Urothelium cell line (cell line): ENCODE measurements at places on chromosomes 16 and 17.

- DNase-seq = no peak
Observed at GRCh38 chr17:17381446-17382064, 78.4 kb downstream of the NT5M start.

- DNase-seq = peak; percentile 95
Observed at GRCh38 chr16:2835638-2836493, 5.8 kb downstream of the ZG16B start.

- peak; percentile 1 for DNase-seq
Observed at GRCh38 chr17:50451943-50452629, 16.6 kb downstream of the CHAD start.

DNA sequence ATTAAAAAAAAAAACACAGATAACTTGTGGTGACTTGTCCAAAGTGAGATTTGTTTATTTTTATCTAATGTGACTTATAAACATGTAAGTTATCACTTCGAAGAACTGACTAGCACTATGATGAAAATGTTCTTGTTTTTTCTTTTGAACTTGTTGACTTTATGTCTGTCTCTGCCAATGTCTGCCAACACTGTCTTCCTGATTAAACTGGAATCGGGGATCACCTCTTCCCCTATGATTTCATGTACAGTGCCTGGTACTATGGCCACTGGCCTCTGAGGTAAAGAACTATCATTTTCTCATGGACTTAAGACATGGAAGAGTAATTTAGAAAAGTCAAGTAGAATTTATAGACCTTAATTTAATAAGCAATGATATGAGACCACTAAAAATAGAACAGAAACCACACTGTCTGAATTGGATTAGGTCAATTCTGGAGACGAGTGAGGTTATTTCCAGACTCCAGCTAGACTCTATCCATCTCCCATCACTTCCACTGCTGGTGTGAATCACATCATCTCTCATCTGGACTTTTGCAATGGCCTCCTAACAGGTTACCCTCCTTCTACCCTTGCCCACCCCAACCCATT lies 8.9 kb downstream of the C17orf78 start:
- no peak for DNase-seq

DNA sequence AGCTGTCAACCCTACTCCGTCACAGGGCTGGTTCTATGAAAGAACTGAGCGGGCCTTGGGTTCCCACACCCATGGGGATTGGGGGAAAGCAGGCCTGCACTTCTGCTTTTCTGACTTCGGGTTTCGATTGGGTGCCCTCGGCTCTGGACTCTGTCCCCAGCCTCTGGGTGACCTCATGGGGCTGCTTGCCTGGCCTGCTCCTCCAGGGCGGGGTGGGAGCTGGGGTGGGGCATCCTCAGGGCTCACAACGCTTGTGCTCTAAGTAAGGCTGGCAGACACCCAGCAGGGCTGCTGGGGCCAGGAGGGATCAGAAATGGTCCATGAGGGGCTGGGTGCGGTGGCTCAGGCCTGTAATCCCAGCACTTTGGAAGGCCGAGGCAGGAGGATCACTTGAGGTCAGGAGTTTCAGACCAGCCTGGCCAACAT lies 19.2 kb downstream of the ARHGAP27 start:
- DNase-seq = no peak

DNA sequence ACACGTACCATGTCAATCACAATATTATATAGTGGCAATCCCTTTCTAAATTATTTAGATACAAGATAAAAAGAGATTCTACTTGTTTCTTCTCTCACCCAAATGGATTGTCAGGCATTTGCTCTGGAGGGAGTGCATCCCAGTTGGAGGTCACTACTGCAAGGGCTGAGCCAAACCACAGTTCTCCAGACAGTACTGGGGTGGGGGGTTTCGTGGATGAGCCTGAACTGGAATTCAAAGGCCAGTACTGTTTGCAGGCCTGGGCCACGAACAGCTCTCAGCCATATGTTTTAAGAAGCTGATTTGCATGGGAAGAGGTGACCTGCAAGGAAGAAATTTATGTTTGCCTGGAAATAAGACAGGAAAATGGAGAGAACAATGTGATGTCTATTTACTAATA lies 314.9 kb downstream of the PMP22 start:
- DNase-seq = no peak

DNA sequence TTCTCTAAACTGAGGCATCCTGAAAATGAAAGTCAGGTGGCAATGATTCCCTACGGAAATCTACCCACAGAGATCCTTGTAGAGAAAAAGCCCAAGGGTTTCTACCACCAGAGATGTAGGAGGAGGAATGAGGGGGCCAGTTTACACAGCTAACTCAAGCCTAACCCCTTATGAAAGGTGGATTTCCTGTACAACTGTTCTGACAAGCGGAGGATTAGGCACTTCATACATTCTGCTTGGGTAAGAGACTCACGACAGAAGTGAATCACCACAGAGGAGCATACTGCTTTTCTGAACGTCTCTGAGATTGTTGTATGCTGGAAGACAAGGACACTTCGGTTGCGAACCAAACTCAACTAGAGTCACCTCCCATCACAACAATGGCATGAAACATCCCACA lies 72.7 kb downstream of the SMG6 start:
- no peak for DNase-seq

- DNase-seq = no peak
Observed at GRCh38 chr16:22425036-22425801, 50.8 kb upstream of the CDR2 start.

GRCh38 chr16:74771656-74772315 lies 2.8 kb downstream of the FA2H start:
- no peak for DNase-seq

DNA sequence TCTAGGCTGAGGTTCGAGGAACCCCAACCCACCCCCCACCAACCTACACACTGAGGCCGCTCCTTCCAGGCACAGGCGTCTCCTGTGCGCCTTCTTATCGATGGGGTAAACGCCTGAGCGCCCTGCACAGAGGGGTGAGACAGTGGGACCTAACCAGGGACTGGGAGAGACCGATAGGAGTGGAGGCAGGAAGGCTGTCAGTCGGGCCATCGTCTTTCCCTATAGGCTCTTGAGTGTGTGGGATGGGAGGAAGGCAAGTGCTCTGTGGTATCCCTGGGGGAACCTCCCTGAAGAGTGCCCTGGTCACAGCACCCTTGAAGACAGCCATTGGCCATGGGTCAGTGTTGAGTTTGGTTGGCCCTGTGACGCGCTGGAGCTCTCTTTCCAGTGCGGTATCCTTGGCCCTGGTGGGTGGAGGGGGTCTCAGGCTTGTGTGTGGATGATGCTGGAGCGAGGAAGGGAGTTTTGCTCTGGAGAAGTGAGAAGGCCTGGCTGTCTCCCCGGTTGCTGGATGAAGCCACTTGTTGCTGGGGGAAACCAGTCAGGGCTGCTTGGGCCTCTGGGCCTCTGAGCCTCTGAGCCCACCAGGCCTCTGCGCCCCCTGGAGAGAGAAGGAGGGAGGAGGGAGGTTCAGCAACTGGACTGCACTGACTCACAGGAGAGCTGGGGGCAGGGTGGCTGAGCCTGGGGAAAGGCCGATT lies 1.7 kb downstream of the GPRC5C start:
- no peak for DNase-seq

DNA sequence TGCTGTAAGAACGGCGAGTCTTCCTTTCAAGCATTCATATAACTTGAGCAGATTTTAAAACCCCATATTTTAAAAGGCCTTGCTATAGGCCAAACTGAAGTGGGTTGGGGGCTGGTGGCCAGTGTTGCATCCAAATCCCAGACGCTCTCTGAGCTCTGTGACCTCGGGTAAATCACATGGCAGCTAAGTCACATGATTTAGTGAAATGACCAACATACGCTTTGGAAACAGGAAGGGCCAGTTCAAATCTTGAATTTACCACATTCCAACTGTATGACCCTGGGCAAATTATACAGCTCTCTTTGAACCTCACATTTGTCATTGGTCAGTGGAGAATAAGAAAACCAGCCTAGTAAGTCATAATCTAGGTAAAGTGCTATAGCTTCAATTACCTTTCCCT lies 519.3 kb downstream of the HAPSTR1 start:
- no peak for DNase-seq

DNA sequence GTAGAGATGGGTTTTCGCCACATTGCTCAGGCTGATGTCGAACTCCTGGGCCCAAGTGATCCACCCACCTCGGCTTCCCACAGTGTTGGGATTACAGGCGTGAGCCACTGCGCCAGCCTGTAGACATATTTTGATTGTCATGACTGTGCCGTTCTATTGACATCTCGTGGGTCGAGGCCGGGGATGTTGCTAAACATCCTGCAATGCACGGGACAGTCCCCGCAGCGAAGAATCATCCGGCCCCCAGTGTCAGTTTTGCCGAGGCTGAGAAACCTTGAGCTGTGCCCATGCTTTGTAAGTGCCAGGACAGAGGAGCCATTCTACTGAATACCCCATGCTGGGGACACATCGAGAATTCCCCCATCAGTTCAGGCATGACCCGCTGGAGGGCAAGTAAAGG lies 69.1 kb upstream of the GSE1 start:
- no peak for DNase-seq

GRCh38 chr16:77169650-77170236 lies 21.2 kb upstream of the MON1B start:
- DNase-seq = peak; percentile 50

DNA sequence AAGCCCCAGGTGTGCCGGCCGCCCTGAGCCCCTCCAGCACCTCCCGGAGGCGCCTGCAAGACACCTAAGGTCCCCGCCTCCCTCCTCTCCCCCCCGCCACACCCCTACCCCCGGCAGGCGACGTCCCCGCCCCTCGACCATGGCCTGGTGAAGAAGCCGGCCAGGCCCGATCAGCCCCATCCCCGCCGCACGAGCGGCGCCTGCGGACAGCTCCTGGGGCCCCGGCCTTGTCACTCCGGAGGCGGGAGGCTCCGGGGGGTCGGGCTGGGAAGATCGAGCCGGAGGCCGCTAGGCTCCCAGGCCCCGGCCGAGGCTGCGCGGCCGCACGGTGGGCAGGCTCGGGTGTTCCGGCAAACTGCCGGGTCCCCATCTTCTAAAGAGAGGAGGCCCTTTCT lies 405 bp upstream of the ACE start:
- DNase-seq = no peak

DNA sequence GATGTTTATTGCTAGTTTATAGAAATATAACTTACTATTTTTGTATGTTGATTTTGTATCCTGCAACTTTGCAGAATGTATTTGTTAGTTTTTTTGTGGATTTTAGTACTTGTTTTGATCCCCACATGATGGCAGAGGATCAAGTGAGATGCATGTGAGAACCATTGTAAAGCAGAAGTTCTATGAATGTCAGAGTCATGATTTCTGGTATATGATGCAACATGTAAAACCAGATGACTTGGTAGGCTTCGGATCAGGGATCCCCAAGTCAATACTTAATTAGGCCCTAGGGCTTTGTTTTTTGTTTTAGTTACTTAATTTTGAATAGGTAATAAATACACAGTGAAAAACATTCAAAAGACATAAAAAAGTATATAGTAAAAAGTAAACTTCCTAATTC lies 45.8 kb downstream of the ESRP2 start:
- no peak for DNase-seq

DNA sequence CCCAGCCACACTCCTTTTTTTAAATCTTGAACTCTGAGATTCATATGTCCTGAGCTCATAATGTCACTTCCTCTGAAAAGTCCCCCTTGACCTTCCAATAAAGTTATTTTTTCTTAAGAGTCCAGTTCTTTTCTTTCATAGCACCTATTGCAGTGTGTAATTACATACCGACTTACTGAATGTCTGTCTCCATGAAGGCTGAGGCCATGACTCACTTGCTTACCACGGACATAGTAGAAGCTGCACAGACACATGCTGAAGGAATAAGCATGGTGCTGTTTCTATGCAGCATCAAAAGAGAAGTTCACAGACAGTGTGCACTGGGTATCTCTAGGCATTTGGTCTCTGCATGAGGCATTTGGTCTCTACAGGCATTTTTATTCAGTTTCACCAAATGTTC lies 77.2 kb downstream of the C17orf67 start:
- DNase-seq = peak; percentile 79

GRCh38 chr16:75506574-75506973 lies 11.3 kb upstream of the CHST6 start:
- peak; percentile 64 for DNase-seq

- DNase-seq = no peak
Observed at GRCh38 chr17:38922538-38923297, 2.7 kb upstream of the LASP1NB start.

DNA sequence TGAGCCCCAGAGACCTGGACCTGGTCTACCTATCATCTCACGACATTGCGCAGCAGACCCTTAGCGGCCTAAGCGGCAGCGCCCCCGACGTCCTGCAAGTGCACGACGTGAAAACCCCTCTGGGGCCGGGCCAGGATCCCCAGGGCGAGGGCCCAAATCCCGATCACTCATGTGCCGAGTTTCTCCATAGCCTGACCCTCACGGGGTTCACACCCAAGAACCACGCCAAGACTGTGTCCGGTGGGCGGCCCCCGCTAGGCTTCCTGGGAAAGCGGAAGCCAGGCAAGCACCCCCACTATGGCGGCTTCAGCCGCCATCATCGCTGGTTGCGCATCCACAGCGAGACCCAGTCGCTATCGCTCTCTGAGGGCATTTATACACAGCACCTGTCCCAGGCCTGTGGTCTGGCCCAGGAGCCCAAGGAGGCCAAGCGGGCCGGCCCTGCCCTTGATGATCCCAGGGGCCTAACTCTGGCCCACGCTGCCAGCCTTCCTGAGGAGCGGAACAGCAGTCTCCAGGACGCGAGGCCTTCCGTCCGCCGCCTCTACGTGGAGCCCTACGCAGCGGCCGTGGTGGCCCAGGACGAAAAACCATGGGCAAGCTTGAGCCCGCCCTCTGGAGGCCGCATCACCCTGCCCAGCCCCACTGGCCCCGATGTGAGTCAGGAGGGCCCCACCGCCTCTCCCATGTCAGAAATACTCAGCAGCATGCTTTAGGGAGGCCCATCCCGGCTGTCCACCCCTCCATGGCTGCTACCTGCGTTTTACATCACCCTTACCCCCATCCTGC lies 82.8 kb upstream of the NOG start:
- DNase-seq = no peak

GRCh38 chr17:59347975-59348391 lies 16.5 kb downstream of the YPEL2 start:
- DNase-seq = no peak

DNA sequence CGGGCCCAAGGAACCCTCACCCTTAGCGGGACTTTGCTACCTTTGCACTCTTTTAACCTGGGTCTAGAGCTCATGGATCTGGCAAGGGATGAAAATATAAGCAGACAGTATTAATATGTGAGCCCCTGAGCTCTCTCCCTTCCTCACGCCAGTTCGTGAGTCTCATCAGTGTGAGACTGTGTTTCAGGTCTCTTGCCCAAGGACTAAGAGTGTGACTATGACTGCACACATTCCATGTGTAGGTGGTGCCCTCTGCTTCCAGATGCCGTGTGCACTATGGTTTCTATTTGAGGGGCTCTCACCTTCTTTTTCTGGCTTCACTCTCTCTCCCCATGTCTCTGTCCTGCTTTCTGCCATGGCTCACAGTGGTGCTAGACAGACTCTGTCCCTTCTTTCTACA lies 40.5 kb downstream of the DHRS7B start:
- no peak for DNase-seq
